Stimulated activated memory B cell treated with anti-CD40 and anti-IgM and Interleukin-4, amounts not matched to agents 10 μg/mL and 1 μg/mL and 100 μg/mL, for 72 hours (primary cell): ENCODE measurements at places on chromosomes 16 and 17.

- no peak for ATAC-seq
Measured at GRCh38 chr17:49640556-49640955, 37.3 kb downstream of the SPOP start.

DNA sequence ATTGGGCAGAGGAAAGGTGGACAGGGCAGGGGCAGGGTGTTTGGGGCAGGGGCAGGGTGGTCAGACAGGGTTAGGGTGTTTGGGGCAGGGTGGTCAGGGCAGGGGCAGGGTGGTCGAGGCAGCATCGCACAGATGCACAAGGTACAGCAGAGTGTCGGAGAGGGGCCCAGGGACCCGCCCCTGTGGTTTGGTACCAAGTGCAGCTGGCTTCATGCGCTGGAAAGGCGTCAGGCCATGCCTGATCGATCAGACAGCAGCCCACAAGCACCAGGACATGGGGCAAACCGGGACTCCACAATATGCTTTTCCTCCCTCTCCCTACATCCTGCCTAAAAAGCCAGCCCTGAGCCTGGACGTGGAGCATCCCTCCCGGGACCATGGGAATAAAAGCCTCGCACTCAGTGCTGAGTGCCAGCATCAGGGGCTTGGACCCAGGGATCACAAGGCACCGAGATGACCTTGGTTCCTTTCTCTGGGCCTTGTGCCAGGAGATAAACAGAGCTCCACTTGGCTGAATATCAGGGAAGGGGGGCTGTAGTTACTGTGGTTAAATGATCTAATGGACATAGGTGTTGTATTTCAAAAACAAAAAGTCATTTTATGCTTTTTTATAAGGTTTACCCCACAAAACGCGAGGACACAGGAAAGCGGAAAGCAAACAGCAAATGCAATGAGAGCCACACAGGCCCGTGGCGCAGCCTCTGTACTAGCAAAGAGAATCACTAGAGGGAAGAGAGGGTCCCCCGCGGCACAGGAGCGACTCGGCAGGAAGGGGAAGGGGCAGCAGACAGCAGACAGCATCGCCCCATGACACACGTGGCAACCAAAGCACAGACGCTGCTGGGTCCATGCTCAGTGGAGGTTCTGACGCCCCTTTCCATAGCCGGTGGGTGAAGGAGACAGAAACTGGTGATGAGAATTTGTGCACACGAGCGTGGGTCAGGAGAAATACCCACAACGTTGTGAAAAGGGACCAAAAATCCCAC lies 5.3 kb upstream of the HEXD start:
- ATAC-seq: no peak

DNA sequence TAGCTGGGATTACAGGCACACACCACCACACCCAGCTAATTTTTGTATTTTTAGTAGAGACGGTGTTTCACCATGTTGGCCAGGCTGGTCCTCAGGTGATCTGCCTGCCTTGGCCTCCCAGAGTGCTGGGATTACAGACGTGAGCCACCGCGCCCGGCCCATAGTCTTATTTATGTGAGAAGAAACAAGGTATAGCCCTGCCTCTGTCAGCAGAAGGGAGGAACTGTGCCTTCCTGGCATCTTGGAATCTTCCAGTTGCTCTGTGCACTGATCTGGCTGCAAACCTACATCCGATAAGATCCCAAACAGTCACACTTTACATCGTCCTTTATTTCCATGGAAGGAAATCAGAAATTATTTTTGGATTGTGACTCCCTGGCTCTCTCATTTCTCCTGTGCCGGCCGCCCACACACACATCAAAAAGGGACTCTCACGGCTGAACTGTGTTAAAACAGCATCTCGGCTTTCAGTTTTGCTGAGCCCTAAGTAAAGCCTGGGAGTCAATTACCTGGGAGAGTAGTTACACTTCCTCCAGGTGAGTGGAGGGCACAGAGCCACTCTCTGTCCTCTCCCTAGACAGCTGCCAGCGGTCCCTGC lies 23.3 kb downstream of the WIPI1 start:
- no peak for ATAC-seq

GRCh38 chr17:33220036-33220435 lies 73.1 kb downstream of the ASIC2 start:
- ATAC-seq: no peak

- no peak for ATAC-seq
Measured at GRCh38 chr17:64449545-64449944, 630 bp downstream of the MILR1 start.

GRCh38 chr17:29844339-29845048 lies 85.5 kb downstream of the SSH2 start:
- ATAC-seq: no peak

- no peak for ATAC-seq
Measured at GRCh38 chr16:12078405-12079280, 102.1 kb downstream of the SNX29 start.

- no peak for ATAC-seq
Measured at GRCh38 chr17:78510141-78511075, 66.8 kb downstream of the DNAH17 start.

DNA sequence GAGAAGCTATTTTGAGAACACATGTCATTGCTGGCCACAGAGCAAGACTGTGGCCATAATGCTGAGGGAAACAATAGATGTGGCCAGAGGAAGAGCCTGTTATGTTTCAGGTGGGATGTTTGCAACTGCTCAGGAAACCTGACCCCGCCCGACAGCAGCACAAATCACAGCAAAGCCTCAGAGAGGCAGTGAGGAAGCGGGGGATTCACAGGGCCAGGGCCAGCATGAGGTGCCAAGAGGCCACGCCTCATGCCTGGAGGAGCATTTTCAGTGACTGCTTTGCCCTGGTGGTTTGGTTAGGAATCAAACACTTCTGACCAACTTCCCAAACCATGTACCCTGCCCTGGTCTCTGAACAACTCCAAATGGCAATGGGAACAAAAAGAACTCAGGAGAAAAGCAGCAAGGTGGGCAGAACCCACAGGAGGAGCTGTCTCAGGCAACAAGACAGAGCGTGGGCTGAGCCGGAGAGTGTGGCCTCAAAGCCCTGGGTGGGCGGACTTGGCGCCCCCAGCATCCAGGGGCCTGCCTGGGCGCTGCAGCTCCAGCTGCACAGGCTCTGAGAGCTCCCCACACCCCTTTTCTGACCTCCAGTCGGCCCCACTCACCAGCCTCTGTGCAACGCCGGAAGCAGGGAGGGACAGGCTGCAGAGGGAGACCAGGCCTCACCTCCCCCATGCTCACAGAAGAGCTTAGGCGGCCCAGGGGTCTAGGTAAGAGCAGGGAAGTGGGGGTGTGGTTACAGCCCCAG lies 20.6 kb downstream of the HIC1 start:
- ATAC-seq: no peak

- no peak for ATAC-seq
Measured at GRCh38 chr16:28288114-28288513, 4.2 kb upstream of the SBK1 start.

DNA sequence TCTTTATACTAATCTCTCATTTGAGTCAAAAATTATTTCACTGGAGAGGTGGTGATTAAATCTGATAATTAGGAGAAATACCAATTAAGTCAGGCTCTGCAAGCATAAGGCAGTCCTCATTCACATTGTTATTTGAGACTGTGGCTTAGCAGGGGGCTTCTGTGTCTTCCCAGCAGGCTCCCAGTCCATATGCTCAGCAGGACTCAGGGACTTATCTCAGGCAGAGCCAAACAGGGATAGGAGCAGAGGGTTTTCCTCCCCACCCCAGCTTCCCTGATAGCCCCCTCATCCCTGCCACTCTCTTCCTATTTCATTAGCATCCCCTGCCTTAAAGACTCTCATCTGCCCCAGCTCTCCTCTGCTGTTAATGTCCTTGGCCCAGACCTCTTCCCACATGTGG lies 104.3 kb upstream of the DNAH9 start:
- ATAC-seq: no peak

DNA sequence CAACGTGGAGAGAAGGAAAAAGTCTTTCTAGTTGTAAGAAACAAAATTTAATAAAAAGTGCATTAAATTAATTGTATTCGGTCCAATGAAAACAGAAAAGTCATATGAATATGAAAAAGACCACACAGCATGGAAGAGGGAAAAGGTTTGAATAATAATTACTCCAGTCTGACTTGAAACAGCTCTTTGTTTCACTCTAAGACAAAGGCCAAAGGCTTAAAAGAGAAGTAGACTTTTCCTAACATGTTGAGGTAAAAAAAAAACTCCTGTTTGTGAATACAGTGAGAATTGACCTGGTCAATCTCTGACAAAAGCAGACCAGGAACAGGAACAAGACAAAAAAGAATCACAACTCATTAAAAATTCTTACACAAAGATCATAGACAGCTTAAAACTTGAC lies 429.8 kb downstream of the TOX3 start:
- no peak for ATAC-seq

- ATAC-seq: no peak
Measured at GRCh38 chr17:50918933-50919296, 52.8 kb upstream of the TOB1 start.

- no peak for ATAC-seq
Measured at GRCh38 chr17:71472809-71473789, 647.7 kb upstream of the SOX9 start.

DNA sequence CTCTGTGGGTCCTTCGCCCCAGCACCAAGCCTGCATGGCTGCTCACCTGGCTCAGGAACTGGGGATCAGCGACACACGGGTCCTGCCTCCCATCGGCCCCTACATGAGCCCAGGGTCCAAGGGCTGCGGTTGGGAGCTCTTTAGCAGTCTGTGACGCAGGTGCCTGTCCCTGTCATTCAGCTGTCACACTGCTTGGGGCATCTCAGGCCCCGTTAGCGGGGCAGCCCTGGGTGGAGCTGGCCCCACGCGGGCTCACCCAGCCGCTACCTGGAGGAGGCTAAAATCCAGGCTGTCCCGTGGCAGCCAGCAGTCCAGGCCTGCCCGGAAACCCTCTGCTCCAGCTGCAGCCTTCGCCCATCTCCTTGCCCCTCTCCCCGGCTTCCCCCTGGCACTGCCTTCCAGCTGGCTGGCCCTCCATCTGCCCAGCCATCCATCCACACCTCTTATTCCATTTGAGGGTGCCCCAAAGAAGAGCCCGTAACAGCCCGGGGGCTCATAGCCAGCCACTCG lies 3.3 kb downstream of the GCGR start:
- ATAC-seq: no peak

DNA sequence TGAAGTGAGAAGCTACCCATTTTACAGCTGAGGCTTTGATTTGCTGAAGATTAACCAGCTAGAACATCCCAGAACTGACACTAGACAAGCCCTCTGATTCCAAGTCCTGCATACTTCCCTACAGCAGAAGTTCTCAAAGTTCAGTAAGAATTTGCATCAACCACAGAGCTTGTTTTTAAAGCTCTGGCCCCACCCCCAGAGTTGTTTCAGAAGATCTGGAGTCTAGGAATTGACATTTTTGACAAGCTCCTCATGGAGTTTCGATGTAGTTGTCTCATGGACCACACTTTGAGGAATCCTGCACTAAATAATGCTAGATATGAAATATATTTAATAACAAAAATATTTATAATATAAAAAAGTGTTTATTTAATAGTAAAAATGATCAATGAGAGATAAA lies 120.3 kb upstream of the ADAMTS18 start:
- no peak for ATAC-seq

DNA sequence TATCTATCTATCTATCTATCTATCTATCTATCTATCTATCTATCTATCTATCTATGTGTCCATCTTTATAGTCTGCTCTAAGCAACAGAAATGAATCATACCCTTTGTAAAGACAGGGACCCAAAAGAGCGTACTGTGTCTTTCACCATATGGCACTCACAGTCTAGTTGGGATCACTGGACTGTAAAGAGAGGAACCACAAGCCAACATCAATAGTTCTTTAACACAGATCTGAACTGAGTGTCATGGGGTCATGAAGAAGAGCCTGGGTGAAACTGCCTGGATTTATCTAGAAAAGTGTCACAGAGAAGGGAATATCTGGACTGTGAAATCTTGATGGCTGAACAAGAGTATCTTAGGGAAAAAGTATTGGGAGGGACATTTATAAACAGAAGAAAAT lies 619.1 kb upstream of the SOX9 start:
- ATAC-seq: no peak

- ATAC-seq: no peak
Measured at GRCh38 chr16:56828647-56829046, 36.4 kb upstream of the SLC12A3 start.

- ATAC-seq: no peak
Measured at GRCh38 chr17:43399839-43400328, 1.1 kb downstream of the ARL4D start.

DNA sequence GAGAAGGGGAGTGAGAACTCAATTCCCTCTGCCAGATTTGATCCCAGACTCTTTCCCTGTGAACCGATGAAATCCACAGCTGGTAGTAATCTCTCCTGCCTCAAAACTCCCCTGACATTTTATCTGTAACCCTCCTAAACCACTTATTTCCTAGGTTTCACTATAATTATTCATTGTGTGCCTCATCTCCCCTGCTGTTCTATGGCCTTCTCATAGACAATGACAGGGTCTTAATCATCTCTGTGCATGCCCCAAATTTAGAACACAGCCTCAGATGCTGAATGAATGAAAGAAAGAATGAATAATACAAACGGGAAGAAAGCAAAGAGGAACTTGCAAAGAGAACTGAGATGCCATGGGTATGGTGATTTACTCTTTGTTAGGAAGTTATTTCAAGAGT lies 451.1 kb downstream of the HS3ST3B1 start:
- no peak for ATAC-seq

DNA sequence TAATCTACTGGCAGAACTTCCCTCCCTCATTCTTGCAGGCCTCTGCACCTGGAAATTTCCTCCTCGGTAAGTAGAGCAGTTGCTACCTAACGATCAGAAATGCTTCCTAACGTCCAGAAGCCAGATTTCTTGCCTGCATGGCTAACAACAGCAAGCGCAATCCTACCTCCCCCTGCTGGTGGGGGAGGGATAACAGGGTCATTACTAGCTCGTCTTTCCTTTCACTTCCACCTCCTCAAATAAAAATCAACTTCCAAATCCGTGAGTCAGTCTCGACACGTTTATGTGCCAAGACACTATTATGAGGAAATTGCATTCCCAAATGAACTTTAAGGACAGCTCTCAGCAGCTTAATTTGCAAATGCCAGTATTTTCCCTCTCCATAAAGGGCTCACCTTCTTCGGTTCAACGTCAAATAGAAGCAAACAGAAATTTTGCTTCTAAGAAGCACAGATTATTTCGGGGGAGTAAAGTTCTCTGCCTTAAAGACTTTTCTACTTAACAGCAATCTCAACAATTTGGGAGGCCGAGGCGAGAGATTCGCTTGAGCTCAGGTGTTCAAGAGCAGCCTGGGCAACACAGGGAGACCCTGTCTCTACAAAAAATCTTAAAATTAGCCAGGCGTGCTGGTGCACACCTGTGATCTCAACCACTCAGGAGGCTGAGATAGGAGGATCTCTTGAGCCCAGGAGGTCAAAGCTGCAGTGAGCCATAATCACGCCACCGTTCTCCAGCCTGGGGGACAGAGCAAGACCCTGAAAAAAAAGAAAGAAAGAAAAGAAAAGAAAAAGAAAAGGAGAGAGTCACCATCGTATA lies 188.6 kb upstream of the PSMD7 start:
- no peak for ATAC-seq

- no peak for ATAC-seq
Measured at GRCh38 chr17:81000334-81000630, 8.6 kb downstream of the CHMP6 start.

- ATAC-seq: no peak
Measured at GRCh38 chr17:7839876-7840261, 5.9 kb downstream of the KDM6B start.

- no peak for ATAC-seq
Measured at GRCh38 chr17:59796138-59796537, 88.7 kb downstream of the VMP1 start.
